ENCODE measurements at places on chromosomes 6 and 20.

DNA sequence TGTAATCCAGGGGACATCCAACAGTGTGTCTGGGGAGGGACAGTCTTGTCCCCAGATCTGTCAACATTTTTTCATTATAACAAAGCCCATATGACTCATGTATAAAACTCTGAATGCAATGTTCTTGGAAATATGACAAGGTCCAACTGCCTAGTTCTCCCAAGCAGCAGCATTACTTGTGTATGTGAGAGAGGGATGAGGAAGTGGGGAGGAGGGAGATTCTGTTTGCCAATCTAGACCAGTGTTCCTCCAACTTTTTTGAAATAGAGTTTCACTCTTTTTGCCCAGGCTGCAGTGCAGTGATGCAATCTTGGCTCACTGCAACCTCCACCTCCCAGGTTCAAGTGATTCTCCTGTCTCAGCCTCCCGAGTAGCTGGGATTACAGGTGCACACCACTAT, 394.8 kb downstream of the DHX35 start:
- DNase-seq: no peak

GRCh38 chr6:161188547-161189465, 85.1 kb downstream of the AGPAT4 start:
- no peak for DNase-seq

DNA sequence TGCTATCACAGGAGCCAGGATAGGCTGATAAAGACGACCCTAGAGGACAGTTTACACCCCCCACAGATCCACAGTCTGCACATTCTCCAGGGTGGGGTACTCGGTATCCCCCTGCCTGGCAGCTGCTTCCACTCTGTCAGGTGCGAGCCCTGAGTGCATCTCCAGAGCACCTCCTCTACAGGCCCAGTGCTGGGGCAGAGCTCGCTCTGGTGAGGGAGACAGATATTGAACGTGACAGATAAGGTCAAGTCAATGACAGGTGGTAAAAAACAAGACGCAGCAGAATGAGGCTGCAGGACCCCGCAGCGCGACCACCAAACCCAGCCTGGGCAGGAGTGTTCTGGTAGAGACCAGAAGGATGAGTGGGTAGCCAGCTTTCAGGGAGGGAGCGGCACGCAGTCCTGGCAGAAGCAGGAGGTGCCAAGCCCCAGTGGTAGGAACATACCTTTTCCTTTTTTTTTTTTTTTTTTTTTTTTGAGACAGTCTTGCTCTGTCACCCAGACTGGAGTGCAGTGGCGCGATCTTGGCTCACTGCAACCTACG, 12.4 kb upstream of the MYL9 start:
- DNase-seq: no peak

DNA sequence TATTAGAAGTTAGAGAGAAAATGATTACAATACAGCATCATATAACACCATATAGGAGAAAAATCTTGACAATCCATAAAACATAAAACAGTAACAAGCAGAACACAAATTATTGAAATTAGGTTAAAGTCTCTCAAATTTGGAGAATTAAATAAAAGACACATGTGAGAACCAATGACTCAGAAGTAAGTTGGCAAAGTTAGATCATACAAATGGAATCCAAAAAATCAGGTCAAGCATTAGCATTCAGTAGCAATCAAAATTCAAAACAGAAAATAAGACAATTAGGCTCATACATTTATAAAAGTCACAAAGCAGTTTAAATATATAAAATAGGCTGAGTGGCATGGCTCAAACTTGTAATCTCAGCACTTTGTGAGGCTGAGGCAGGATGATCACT, 775.6 kb downstream of the PHF3 start:
- no peak for DNase-seq

- no peak for DNase-seq
These were observed 183.2 kb upstream of the TCF21 start for GRCh38 chr6:133705731-133706130.

GRCh38 chr6:131381709-131382093, 191.3 kb upstream of the ARG1 start:
- DNase-seq: no peak

- DNase-seq: peak; percentile 56
These were observed 24.7 kb downstream of the TTLL9 start for GRCh38 chr20:31894980-31895675.

DNA sequence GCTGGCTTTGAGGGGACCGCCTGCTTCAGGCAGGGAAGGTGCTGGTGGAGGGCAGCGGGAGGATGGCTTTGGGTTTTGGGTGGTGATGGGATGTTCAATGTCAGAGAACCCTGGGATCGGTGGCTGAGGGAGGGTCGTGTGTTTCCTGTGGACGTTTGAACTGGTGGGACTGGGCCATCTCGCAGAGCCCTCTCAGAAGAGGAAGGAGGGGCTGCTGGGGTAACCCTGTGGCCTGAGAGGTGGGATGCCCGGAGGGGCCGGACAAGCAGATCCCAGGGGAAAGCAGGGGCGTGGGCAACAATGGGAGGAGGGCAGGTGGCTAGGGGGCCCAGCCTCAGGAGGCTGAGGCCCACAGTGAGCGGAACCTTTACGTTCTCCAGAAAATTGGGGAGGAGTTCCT, 34.9 kb downstream of the PYGB start:
- no peak for DNase-seq

DNA sequence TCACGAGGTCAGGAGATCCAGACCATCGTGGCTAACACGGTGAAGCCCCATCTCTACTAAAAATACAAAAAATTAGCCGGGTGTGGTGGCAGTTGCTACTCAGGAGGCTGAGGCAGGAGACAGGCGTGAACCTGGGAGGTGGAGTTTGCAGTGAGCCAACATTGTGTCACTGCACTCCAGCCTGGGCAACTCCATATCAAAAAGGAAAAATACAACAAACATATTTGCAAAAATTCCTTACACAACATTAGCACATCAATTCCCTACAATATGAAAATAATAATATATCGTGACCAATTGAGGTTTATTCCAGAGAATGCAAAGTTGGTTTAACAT, 38.8 kb upstream of the PLEKHG1 start:
- DNase-seq: no peak

GRCh38 chr6:66423047-66423446, 716.0 kb upstream of the EYS start:
- DNase-seq: no peak

DNA sequence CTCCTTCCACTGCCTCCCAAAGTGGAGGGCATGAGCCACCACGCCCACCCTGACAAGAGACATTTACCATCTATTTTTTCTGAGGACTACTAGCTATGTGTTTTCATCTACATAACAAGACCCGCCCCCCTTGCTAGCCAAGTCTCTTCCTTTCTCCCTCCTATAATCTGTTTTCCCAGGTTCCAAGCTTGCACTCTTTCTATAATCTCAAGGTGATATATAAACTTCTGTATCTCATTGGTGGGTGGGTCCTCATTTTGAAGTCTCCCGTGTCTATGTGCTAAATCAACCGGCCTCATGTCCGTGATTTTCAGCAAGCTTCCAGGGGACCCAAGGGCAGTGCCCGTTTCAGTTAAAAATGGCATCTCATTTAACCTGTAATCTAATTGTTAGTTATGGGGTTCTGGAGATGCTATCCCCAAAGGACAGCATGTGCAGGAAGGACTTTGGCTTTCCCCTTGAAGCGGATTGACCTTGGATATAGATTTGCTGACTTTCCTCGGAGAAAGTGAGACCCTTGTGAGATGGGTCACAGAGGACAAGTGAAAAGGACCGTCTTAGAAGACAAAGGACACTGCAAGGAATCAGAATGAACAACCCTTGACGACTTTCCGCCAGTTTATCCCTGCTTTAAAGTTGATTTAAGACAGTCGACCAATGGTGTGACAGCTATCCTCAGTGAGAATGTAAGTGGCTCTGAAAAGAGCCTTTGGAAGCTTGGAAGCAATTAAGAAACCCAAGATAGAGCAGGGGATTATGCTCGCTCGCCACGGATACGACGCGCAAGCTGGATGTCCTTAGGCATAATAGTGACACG, 22.4 kb downstream of the OR2B2 start:
- no peak for DNase-seq

DNA sequence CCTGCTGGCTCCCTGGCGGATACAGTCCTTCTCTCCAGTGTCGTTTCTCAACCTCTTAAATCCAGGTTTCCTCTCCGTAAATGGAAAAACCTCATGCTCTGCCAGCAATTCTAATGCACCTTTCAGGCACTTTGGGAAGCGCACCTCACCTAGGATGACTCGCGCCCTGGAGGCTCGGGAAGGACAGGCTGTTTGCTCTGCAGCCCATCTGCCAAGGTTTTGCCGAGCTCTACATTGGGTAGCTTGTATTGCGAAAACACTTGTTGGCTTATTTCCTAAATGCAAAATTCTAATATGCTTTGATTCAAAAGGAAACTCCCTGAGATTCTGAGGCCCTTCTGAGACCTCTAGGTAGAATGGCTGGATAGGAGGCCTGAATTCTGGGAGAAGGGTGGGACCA, 102.6 kb upstream of the MLN start:
- no peak for DNase-seq

DNA sequence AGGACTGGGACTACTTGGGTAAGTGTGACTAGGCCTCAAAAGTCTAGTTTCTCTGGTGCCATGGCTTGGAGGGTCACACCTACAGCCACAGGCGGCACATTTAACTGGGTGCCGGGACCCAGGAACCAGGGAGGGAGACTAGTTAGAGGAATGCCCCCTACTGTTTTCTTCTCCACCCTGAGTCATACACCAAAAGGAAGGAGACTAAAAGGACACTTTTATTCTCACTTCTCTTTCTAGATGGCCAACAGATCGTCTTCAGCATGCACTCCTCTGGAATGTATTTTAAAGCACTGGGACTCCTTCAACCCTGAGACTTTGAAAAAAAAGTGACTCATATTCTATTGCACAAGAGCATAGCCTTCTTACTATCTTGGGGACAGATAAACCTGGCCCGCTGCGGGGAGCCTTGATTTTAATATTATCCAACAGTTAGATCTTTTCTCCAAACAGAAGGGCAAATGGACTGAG, 33.4 kb downstream of the PLN start:
- DNase-seq: peak; percentile 58

All from psoas muscle (tissue), 8 donors.